Kasumi-1 (cell line): ENCODE measurements at places on chromosomes 7 and 10.
A peak's percentile ranks its signal among the peaks of the same experiment; 100 is the strongest.

- peak; percentile 92 for DNase-seq
Observed at GRCh38 chr10:52216852-52217251, 97.2 kb upstream of the DKK1 start.

GRCh38 chr10:59175538-59176240 lies 754 bp upstream of the PHYHIPL start:
- DNase-seq, result no peak

- DNase-seq, result no peak
Observed at GRCh38 chr7:73353243-73353642, 25.3 kb downstream of the FKBP6 start.

DNA sequence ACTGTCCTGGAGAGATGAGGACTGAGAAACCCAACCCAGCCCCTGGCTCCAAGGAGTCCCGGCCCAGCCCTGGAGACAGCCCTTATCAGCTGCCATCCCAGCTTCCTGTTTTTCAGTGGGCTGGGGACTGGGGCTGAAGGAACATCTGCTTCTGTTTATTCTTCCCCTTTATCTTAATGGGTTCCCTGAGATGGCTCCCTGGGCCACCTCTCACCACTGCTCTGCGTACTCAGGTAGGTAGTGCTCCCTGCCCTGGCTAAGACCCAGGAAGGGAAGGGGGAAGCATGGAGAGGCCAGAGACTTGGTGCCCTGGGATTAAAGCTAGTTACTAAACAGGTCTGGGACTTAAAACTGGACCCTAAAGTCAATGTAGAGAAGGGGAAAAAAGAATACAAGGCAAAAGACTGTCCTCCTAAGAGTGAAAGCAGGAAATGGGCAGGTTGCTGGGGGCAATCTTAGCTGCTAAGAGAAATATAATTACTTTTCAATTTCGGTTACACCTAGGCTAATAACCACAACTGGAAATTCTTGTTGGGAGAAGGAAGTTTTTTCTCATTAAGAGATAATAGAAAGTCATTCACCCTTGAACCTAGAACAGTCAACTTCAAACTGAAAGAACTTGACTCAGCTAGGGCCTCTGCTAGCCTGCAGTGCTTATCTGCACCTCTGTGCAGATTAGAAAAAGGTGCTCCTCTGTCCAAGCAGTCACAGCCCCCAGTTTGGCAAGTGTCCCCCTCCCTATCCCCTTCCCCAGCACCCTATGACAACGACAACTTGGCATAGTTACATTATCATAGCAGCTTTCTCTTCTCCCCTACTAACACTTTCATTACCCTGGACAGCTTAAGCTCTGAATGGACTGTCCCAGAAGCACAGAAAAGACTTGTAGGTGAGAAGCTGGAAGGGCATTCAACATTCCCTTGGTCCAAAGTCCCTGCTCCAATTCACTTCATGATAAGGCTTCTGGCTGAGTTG lies 65.6 kb upstream of the KDM7A start:
- DNase-seq, result peak; percentile 84

DNA sequence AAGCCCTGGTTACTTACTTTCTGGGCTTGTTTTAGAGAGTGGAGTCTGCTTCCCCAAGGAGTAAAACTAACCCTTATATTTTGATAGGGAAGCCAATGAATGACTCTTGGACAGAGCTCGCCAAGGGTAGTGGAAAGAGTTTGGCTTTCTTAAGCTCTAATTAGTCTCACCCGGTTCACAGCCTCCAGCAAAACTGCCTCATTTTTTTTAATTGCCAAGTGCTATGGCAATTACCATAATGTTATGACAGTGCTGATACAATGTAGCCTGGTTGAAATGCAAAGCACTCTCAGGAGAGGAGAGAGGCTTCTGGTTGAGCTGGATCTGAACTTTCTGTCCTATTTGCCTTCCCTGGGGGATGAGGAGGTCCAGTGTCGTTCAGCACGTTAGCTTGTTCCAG lies 376.1 kb upstream of the CHRM2 start:
- no peak for DNase-seq

GRCh38 chr7:127404286-127405072 lies 12.0 kb upstream of the ZNF800 start:
- DNase-seq, result no peak

DNA sequence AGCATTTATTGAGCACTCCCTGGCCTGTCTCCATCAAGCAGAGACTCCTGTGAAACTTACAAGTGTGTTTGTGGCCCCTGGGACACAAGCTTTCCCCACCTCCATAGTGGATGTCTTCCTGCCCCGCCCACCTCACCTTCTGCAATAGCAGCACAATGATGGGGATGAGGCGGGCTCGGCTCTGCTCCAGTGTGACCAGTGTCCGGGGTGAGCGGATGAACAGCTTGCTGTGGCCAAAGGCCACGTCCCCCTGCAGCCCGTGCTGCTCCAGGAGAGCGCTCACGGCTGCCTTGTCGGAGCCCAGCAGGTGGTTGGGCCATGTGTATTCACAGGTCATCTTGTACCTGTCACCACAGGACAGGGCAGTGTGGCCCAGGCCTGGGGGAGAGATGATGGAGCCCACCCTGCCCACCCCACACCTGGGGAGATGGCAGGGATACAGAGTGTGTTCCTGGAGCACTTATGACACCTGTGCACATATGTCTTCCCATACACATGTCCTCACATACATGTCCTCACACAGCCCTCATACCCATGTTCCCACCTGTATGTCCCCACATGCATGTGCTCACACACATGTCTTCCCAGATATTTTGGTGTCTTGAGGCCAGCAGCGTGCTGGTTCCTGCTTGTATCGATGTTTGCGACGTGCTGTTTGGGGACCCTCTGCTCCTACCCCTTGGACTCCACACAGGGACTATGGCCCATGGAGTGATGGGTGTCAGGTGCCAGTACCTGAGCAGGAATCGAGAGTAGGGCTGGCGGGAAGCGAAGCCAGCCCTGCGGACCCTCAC lies 12.7 kb downstream of the MYO1G start:
- DNase-seq, result no peak

DNA sequence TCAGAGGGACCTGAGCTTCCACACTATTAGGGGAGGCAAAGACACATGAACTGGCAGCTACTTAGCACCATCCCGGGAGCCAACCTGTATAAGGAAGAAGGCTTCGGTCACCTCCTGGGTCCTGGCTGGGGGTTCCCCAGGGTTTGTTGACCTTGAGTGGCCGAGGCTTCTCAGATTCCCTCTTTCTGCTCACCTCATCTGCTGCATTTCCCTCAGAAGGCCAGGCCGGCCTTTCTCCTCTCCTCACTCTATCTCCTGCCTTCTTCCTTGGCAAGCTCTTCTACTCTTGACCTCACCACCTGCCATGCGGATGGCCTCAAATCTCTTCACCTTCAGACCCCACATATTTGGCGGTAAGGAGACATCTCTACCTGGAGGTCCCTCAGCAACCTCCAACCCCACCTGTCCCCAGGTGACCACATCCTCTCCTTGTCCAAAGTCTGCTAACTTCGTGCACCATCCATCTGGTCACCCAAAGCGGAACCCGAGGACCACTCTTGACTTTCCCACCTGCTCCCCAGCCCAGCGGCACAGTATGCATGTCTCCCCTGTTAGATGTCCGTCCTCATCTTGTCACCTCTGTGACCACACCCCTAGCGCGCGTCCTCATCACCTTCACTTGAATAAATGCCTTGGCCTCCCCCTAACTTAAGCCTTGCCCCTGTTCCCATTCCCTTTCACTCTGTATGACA lies 133.8 kb upstream of the UNC5B start:
- no peak for DNase-seq

- no peak for DNase-seq
Observed at GRCh38 chr7:131722371-131722770, 165.9 kb upstream of the PODXL start.

DNA sequence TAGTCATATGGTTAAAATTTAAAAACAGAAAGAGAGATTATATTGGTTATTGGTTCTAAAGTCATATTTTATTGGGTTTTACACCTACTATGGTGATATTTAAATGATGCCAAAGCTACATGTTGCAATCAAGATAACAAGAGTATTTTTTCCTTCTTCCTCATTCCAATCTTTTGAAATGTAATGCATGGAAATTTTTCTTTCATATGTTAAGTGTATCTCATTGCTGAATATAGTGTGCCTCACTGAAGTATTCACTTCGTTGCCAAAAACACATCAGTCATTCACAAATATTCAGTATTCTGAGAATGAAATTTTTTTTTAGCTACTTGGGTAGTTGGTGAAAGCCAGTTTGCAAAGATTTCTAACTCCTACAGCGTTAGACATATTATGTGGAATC lies 19.5 kb downstream of the HDAC9 start:
- DNase-seq, result no peak

- no peak for DNase-seq
Observed at GRCh38 chr10:89861584-89862301, 160.4 kb downstream of the KIF20B start.

GRCh38 chr10:28580825-28581224 lies 47.9 kb downstream of the WAC start:
- no peak for DNase-seq

DNA sequence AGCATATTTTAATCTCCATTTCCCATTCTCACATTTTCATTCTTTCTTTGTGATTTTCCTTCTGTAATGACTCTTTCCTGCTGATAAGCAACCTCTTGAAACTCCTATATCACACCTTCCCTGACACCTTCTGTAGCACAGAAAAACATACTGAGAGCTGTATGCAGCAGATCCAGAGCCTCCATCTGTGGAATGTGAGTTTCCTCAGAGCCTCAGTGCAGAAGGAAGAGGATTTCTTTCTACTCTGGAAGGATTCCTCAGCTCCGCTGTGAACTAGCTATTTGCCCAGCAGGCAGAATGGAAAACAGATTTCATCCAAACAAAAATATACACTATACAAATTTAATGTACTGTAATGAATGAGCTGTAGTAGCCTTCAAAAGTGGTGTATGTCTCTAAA lies 841.3 kb upstream of the ZWINT start:
- DNase-seq, result no peak

DNA sequence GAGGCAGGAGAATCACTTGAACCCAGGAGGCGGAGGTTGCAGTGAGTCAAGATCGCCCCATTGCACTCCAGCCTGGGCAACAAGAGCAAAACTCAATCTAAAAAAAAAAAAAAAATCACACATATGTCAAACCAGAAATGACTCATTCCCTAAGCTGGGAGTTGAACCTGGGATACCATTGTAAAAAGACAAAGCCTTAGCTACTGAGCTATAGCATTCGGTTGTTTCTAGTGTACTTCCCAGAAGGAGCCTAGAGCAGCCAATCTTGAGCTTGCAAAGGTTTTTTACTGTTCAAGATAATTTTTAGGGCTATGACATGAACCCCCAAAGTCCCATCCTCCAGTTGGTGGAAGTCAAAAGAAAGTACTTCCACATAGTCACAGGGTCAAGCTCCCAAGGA lies 87.9 kb downstream of the ZNF467 start:
- DNase-seq, result no peak

GRCh38 chr10:75398200-75398691 lies 3.3 kb downstream of the ZNF503 start:
- DNase-seq, result no peak

- no peak for DNase-seq
Observed at GRCh38 chr7:48251766-48252165, 80.5 kb downstream of the ABCA13 start.

- DNase-seq, result no peak
Observed at GRCh38 chr10:5764422-5765297, 48.6 kb downstream of the GDI2 start.

DNA sequence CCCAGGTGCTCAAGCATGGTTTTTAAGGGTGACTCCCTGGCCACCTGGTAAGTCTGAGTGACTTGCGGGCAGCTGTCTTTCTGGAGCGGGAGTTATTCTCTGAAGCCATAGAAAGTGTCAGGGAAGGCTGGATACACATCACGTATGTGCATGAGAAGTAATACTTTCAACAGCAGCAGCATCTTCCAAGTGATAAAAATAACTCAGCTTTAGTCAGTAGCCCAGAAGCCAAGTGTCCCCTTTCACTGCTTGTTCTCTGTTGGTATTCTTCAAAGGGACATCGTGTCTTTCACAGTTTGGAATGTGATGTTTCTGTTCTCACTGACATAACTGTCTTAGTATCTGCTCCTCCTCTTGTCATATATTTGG lies 97.6 kb downstream of the KIAA1217 start:
- no peak for DNase-seq

DNA sequence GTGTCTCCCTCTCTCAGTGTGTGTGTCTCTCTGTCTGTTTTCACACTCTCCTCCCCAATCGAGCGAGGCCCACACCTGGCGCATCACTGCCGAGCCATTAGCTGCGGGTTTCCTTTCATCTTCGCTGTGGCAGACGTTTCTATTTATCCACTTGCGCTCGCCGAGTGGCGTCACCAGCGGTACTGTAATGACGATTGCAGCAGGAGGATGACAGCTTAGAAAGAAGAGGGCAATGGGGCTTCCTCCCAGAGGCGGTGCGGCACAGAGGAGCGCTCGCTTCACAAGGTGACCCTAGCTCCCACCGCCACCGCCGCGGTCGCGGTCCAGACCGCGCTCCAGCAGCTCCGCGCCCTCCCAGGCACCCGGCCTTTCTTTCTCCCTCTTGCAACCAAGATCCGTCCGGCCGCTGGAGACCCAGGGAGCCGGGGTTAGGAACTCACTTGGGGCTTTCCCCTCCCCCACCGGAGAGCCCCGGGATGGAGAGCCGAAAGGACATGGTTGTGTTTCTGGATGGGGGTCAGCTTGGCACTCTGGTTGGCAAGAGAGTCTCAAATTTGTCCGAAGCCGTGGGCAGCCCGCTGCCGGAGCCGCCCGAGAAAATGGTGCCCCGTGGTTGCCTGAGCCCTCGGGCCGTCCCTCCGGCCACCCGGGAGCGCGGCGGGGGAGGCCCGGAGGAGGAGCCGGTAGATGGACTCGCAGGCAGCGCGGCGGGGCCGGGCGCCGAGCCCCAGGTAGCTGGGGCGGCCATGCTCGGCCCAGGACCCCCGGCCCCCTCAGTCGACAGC lies at the start of gene EVX1:
Gene EVX1, plus strand, starts transcription at position 248 of the 785 bp plus-strand sequence. Its CDS starts 229 bp downstream, at position 477.
- DNase-seq, result no peak

GRCh38 chr10:8059191-8059936 lies 4.9 kb downstream of the GATA3 start:
- DNase-seq, result no peak

GRCh38 chr10:94066411-94066810 lies 72.7 kb downstream of the PLCE1 start:
- peak; percentile 56 for DNase-seq

- no peak for DNase-seq
Observed at GRCh38 chr7:90768301-90768700, 172.2 kb downstream of the CDK14 start.

- no peak for DNase-seq
Observed at GRCh38 chr10:123392182-123392963, 238.2 kb downstream of the BUB3 start.

DNA sequence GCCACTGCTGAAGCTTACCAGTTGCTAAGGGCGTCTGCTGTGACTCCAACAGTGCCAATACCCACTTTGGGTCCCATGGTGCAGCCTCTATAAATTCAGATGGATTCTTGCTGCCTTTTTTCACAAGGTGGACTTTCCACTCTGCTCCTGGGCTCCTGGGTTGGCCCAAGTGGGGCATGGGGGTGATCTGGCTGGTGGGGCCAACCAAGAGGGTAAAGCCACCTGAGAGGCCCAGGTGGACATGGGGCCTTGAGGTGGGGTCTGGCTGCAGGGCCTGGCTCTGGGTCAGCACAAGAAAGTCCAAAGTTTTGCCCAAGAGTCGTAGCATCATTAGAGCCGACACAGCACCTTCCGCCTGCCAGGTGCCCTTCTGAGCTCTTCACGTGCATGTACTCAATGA lies 105.2 kb upstream of the KDM7A start:
- no peak for DNase-seq
